ENCODE measurements at places on chromosomes 2 and 18. TPM values are rescaled to one million over a fixed set of nuclear protein-coding genes. Genes with fewer than 3 reads are reported as not detected.

STPG4 gene
- total RNA-seq, result not detected

ALLC gene
- total RNA-seq, result not detected

TMEM182 gene
- 4.2 TPM for total RNA-seq

GRCh38 chr2:157473581-157473980, 29.7 kb upstream of the CYTIP start:
- DNase-seq, result no peak

CCDC74A gene
- total RNA-seq, result 12.6 TPM

Measured in WTC11 (cell line).